ENCODE measurements at places on chromosomes 13 and 19. TPM values are rescaled to one million over a fixed set of nuclear protein-coding genes. Genes with fewer than 3 reads are reported as not detected.

DNA sequence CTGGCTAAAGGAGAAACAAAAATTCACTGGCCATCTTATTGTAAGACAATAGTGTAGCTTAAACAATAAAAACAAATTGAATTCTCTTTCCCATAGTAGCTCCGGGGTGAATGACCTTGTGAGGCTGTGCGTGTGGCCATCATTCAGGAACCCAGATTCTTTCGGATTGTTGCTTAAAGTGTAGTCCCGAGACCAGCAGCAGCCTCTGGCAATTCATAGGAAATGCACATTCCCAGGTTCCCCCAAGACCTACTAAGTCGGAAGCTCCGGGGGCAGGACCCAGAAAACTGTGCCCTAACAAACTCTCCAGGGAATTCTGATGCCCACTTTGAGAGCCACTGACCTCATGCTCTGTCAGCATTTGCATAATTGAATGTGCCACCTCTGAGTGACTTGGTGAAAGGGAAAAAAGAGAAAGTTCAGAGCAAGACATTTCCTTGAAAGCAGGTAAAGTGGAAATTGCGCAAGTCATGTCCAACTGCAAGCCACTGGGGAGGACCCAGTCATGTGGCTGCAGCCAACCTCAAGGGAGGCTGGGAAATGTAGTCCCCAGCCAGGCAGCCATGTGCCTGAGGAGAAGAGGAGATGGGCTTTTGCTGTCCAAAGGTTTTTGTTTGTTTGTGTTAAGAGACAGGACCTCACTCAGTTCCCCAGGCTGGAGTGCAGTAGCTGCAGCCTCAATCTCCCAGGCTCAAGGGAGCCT, 50.7 kb upstream of the PNMA8B start:
- H3K27ac ChIP-seq: no peak overlapping the region
- peak; percentile 49 for DNase-seq
- no peaks in the 10 kb centered on the region for H3K27me3 ChIP-seq
- no peaks in the 10 kb centered on the region for H3K36me3 ChIP-seq
- no peaks in the 10 kb centered on the region for H3K4me1 ChIP-seq

GRCh38 chr13:60018536-60018935, 145.2 kb downstream of the DIAPH3 start:
- no peak overlapping the region for H3K27ac ChIP-seq
- H3K4me3 ChIP-seq: no peak overlapping the region
- DNase-seq: no peak
- no peaks in the 10 kb centered on the region for H3K36me3 ChIP-seq
- no peaks in the 10 kb centered on the region for H3K27me3 ChIP-seq

DNA sequence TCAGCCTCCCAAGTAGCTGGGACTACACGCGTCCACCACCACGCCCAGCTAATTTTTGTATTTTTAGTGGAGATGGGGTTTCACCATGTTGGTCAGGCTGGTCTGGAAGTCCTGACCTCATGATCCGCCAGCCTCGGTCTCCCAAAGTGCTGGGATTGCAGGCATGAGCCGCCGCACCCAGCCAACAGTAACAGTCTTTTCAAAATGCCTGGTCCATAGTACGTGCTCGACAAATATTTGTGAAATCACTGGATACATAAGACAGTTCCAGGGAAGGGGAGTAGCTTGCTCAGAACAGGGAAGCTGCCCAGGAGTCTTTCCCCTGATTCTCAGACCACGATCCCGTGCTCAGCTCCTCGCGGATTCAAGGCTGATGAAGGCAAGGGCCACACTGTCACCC, 30.5 kb downstream of the CACNG6 start:
- H3K4me1 ChIP-seq: no peaks in the 10 kb centered on the region
- H3K27ac ChIP-seq: no peak overlapping the region
- H3K27me3 ChIP-seq: no peaks in the 10 kb centered on the region
- no peak for DNase-seq
- H3K36me3 ChIP-seq: no peaks in the 10 kb centered on the region
- no peak overlapping the region for H3K4me3 ChIP-seq

- no peaks in the 10 kb centered on the region for H3K36me3 ChIP-seq
- no peaks in the 10 kb centered on the region for H3K4me1 ChIP-seq
- no peak overlapping the region for H3K27ac ChIP-seq
- DNase-seq: no peak
- H3K27me3 ChIP-seq: no peaks in the 10 kb centered on the region
- no peak overlapping the region for H3K4me3 ChIP-seq
Observed at GRCh38 chr13:111312944-111313590, 7.4 kb upstream of the TEX29 start.

DNA sequence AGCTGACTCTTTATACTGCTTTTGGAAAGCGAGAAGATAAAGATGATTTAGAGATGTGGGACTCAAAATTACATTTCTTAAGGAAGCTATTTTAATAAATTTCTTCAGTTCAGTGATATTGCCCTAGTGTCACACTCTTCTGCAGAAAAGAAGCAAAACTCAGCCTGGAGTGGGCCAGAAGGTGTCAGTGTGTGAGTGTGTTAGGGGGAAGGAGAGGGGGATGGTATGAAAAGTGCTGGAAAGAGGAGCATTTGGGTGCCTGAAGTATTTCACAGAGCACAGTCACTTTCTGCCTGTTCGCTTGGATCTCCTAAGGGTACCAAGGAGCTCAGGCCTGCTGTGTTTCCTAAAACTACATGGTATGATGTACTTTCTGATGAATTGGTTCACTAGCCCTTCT, 84.5 kb upstream of the FRY start:
- DNase-seq: no peak
- H3K4me1 ChIP-seq: peaks cover 28% of the 10 kb centered on the region
- no peak overlapping the region for H3K4me3 ChIP-seq
- H3K27ac ChIP-seq: no peak overlapping the region

- H3K27ac ChIP-seq: no peak overlapping the region
- H3K4me3 ChIP-seq: no peak overlapping the region
- H3K27me3 ChIP-seq: no peaks in the 10 kb centered on the region
- DNase-seq: peak; percentile 66
Observed at GRCh38 chr19:29690842-29691241, 24.2 kb downstream of the C19orf12 start.

DNA sequence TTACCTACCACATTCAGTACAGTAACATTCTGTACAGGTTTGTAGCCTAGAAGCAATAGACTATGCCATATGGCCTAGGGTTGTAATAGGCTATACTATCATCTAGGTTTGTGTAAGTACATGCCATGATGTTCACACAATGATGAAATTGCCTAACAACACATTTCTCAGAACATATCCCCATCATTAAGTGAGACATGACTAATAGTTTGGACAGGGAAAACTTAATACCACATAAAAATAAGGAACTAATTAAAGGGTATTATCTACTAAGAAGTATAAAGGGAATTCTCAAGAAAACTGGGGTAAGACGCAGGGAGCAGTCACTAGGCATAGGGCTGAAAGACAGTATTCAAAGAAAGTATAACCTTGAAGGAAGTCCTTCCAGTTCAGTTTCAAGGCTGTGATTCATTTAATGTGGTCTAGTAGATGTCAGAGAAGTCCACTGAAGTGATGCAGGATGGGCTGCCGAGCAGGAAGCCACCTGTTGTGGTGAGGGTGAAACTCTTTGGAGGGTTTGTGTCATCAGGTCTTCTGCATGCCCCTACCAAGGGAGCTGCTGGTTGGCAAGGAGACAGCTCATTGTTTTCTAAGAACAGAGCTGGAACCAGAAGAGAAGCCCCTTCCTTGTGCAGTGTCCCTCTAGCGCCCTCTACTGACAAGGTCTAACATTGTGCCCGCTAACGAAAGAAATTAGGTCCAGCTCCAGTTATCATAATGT, 122.9 kb downstream of the OLFM4 start:
- no peak overlapping the region for H3K4me3 ChIP-seq
- no peaks in the 10 kb centered on the region for H3K27me3 ChIP-seq
- no peaks in the 10 kb centered on the region for H3K4me1 ChIP-seq
- peak; percentile 1 for DNase-seq
- no peak overlapping the region for H3K27ac ChIP-seq

DNA sequence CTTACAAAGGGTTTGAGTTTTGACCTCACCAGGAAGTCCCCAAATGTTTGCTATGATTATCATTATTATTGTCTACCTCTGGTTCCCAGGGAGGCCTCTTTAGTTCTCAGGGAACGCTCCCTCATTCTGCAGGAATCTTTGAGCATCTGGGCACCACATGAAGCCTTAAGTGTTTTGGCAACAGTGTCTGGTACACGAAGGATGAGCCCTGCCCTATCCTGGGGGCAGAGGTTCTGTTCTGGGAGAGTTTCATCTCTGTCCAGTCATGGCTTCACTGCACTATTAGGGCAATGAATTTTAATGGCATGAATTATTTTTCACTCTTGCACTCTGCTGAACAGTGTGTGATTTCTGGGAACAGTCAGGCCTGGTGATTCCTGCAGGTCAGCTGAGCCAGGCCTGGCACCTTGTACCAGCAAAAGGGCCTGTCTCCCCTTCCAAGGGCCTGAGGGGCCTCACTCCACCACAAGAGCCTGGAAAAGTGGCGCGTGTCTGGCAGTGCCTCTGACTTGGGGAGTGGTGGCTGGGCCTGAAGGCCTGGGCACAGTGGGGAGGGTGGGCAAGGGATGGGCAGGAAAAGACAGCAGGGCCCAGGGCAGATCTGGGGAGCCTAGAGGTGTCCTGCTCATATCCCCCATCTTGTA, 4.6 kb downstream of the FAM187B start:
- DNase-seq: no peak
- H3K27ac ChIP-seq: no peak overlapping the region
- H3K4me3 ChIP-seq: no peak overlapping the region
- no peaks in the 10 kb centered on the region for H3K4me1 ChIP-seq
- H3K36me3 ChIP-seq: no peaks in the 10 kb centered on the region

DNA sequence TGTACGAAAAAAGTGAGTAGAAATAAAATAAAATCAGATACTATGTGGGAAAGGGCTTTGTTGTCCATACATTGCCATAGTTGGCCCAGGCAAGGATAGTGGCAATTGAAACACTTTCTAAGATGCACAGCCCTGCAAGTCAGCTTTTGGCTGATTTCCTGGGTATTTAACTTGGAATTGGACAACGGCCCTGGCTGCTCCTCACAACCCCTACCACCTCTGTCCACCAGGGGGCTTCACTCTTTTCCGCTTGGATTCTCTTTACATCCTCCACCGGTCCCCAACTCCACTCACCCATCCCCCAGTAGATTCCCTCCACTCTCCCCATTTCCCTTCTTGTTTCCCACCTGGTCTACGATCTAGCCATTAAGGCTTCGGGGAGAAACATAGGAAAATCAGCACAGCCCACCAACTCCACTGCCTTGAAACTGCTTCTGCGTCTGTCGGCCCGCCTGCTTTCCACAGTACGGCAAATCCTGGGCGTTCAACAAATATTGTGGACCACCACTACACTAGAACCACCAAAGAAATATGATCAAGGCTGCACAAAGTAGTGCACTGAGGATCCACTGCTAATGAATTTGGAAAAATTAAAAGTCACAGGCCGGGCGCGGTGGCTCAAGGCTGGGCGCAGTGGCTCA, 48.6 kb upstream of the GTF3A start:
- DNase-seq: peak; percentile 76
- H3K4me3 ChIP-seq: no peak overlapping the region
- no peak overlapping the region for H3K27ac ChIP-seq

GRCh38 chr13:100305398-100305797, 216.5 kb downstream of the PCCA start:
- no peaks in the 10 kb centered on the region for H3K4me1 ChIP-seq
- H3K4me3 ChIP-seq: no peak overlapping the region
- H3K27me3 ChIP-seq: no peaks in the 10 kb centered on the region
- no peak overlapping the region for H3K27ac ChIP-seq
- DNase-seq: no peak

GRCh38 chr13:98142380-98143156, at the start of gene FARP1:
FARP1 (plus strand) TSS chr13:98143094; CDS start chr13:98213243, 70,149 bp downstream.
- H3K4me3 ChIP-seq: peak within 1 kb of the TSS; percentile 95
- no peaks in the 10 kb centered on the region for H3K27me3 ChIP-seq
- H3K4me1 ChIP-seq: peaks cover 18% of the 10 kb centered on the region
- peak within 1 kb of the TSS; percentile 85 for H3K27ac ChIP-seq

- H3K27ac ChIP-seq: no peak overlapping the region
- H3K36me3 ChIP-seq: peaks cover 2% of the 10 kb centered on the region
- peak; percentile 44 for DNase-seq
- no peaks in the 10 kb centered on the region for H3K4me1 ChIP-seq
Observed at GRCh38 chr19:38400361-38400760, 2.5 kb upstream of the FAM98C start.

GPR4 gene
- 0.47 TPM for polyA plus RNA-seq

CGB3 gene
- not detected for polyA plus RNA-seq

ZNF850 gene
- polyA plus RNA-seq: 1.4 TPM

FUZ gene
- polyA plus RNA-seq: 11.4 TPM

PSG11 gene
- 0.25 TPM for polyA plus RNA-seq
